Neural crest cell (in vitro differentiated cells): ENCODE measurements at places on chromosomes 7 and 10.

GRCh38 chr7:91812388-91812787, 68.1 kb downstream of the MTERF1 start:
- no peak for DNase-seq

- DNase-seq: no peak
Measured at GRCh38 chr10:120873741-120874140, 22.6 kb downstream of the WDR11 start.

DNA sequence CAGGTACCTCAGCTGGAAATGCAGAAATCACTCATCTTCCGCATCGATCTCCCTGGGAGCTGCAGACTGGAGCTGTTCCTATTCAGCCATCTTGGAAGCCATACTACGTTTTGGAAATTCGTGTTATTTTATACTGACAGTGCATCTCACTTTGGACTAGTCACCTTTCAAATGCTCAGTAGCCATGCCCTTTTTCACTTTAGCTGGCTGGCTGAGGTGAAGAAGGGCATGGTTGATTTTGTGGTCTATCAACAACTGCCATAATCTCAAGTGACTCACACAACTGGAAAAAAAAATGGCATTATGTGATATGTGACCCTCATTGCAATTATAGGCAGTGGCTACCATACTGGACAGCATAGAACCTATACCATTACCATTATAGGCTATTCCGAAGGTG, 100.5 kb downstream of the CCDC71L start:
- no peak for DNase-seq

DNA sequence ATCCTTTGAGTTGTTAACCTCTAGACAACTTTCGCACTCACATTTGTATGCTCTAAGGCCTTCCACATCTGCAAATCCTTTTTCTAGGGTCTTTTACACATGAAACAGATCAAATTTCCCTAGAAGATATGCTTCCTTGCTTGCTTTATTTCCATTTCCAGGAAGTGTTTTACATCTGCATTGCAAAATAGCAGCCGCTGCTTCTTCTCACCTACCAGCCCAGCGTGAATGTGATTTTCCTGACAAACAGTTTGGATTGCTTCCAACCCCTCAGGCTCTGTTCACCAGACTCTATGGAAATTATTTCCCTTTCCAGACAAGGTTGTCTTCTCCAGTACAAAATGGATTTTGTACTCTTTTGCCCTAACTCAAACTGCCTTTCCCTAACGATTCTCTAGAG, 50.9 kb upstream of the PAPSS2 start:
- no peak for DNase-seq

DNA sequence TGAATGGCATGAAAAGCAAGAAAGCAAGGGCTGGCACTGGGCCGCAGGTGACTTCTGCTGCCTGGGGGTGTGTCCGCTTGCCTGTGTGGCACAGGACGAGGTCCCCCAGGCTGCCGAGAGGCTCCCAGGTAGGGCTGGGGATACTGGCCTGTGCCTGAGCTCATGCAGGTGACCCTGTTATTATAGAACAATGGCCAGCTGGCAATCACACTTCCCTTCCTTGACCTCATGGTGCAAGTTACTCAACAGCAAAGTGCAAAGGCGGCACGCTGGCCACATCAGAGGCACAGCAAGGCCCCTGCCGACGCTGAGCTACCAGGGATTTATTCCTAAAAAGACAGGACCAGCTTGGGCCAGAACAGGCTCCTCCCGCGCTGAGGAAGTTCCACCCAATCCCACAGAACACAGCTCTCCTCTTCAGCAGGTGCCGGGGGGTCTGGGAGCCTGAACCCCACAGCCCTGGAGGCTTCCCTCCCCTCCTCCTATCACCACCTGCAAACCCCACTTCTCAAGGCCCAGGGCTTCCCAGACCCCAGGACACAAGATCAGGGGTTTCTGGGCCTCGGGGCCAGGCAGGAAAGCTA, 1.4 kb upstream of the ADAM8 start:
- DNase-seq: no peak

DNA sequence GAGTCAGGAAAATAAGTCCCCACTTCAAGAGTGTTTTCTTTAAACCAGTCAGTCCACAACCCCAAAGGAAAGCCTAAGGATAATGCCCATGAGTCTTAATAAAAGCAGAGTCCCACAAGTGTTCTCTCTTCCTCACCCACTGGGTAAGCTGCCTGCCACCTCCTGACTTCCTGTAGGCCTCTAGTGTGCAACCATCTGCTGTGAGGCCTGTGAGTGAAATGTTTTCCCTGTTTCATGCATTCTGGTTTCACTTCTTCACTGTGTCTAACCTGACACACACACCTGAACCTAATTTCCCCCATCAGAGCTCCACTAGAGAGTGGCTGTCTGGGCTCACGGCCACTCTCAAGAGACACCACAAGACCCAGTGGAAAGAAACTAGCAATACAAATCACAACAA, 38.9 kb upstream of the GDF10 start:
- DNase-seq: no peak

DNA sequence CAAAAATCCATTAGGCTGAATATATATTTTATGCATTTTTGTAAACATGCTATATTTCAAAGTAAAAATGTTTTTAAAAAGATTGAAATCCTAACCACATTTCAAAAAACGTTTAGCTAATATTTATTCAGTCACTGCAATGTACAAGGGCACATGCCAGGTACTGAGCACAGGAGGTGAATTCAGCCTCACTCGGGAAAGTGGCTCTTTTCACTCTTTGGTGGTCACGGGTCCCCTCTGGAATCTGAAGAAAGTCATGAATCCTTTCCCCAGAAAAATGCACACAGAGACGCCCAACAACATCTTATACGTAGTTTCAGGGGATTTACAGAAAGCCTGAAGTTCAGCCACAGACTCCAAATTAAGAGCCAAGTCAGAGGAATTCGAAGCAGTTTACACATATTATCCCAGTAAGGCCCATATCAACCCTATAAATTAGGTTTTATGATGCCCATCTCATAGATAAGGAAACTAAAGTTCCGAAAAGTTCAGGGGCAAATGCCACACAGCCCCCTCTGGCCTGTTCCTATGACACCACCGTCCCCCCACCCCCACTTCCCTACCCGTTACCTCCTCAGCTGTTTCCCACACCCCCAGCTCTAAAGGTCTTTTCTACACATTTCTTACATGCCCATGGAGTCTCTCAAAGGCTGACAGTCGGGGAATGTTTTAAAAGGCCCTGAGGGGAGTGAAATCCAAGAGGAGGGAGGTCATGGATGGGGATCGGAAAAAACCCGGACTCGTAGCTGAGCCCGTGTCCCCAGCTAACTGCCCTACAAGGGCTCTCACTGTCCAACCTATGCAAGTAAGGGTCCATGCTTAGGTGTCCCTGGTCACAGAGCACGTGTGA, 9.6 kb upstream of the SVOPL start:
- no peak for DNase-seq

GRCh38 chr7:128940494-128941322, 3.0 kb downstream of the IRF5 start:
- DNase-seq: no peak

DNA sequence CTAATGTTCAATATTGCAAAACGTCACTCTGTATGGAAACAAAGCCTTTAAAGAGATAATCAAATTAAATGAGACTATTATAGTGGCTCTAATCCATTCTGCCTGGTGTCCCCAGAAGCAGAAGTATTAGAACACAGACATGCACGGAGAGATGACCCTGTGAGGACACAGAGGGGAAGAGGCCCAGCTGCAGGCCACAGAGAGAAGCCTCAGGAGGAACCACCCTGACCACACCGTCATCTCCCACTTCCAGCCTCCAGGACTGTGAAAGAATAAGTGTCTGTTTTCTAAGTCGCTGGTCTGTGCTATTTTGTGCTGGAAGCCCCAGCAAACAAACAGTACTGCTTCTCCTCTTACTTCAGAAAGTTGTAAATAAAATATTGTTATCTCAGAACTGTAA, 283.5 kb upstream of the ADARB2 start:
- DNase-seq: no peak

DNA sequence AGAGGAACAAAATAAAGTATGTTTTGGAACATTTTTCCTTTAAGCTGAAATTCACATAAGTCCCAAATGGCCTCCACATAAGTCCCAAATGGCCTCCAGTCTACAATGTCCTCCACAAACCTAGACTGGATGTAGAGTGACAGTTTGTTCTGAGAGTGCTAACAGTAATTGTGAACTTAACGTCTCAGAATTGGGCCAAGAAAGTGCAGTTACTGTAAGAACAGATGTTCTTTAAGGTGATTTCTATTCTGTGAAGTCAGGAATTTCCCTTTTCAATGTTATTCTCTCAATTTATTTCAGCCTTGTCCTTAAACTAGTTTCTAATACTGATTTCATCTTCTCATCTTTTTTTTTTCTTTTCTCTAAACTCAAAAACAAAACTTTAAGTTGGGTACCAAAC, 188.7 kb upstream of the SEMA3E start:
- no peak for DNase-seq

- DNase-seq: no peak
Measured at GRCh38 chr10:54133203-54133602, 667.8 kb downstream of the PCDH15 start.

- DNase-seq: no peak
Measured at GRCh38 chr10:18533896-18534295, 117.5 kb downstream of the NSUN6 start.

DNA sequence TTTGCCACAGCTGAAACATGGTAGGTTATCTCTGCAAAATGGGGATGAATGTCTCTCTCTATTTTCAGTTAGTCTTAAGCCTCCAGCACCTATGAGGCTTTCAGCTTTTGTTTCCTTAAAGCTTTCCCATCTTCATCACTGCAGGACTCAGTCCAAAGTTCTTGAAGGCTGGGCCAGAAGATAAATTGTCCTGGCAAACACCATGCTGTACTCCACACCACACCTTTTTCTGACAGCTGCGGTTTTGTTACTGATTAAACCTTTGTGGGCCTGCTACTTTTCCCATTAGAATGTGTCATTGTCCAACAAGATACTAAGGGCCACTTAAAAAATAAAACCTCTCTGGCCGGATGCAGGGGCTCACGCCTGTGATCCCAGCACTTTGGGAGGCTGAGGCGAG, 87.2 kb upstream of the A1CF start:
- no peak for DNase-seq

- no peak for DNase-seq
Measured at GRCh38 chr7:77665161-77665560, 31.1 kb upstream of the RSBN1L start.

- peak; percentile 41 for DNase-seq
Measured at GRCh38 chr10:70493660-70494234, 15.2 kb downstream of the PALD1 start.

DNA sequence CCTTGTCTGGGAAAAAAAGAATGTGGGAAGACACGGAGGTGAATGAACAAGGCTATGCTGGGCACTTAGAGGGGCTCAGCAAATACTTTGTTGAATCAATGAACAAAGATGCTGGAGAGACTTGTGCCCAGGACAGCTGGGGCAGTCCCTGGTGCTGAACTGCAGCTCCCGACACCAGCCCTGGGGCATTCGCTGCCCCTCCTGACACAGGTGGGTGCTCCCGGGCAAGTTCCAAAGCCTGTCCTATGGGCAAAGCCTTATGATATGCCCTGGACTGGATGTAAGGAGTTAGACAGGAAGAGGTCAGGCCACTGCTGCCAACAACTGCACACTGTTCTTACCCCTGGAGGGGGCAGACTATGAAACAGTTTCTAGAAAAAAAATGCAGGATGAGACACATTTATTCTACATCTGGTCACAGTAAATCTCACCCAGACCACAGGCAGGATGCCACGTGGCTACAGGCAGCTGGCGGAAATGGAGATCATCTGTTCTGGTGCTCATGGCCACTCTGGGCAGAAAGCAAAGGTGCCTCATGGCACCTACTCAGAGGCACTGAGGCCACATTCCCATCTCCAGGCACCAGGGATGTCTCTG, 21.9 kb upstream of the FRAT2 start:
- DNase-seq: no peak

- no peak for DNase-seq
Measured at GRCh38 chr7:75662579-75663301, 76.0 kb downstream of the HIP1 start.
